ENCODE measurements at places on chromosomes 6 and 20.

GRCh38 chr20:36097337-36098151, 57.0 kb upstream of the EPB41L1 start:
- DNase-seq, result peak; percentile 63

- DNase-seq, result peak; percentile 19
Measured at GRCh38 chr20:45919542-45920399, 7.8 kb upstream of the PLTP start.

GRCh38 chr6:147311218-147311617, 107.0 kb downstream of the STXBP5 start:
- DNase-seq, result no peak

- no peak for DNase-seq
Measured at GRCh38 chr6:42295181-42295580, 77.5 kb upstream of the MRPS10 start.

DNA sequence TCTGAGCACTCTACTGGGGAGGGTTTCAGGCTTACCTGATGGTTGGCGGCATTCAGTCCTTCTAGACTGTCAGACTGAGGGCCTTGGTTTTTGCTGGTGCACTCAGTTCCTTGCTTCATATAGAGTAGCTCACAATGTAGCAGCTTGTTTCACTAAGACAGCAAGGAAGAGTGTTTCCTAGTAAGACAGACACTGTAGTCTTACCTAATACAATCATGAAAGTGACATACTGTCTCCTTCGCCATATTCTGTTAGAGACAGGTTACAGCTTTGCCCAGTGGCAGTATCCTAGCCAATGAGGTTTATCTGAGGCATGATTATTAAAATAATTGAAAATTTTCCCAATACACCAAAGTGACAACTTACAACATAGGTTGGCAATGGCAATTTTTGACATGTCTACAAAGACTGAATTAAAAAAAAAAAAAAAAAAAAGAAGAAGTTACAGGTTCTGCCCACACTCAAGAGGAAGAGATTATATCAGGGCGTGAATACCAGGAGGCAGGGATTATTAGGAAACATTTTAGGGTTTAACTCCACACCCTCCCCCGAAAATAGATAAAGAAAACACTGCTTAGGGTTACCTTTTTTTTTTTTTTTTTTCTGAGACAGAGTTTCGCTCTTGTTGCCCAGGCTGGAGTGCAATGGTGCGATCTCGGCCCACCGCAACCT, 66.8 kb downstream of the SCAND1 start:
- no peak for DNase-seq

- peak; percentile 74 for DNase-seq
Measured at GRCh38 chr20:17530716-17531664, at the start of gene BFSP1. Gene BFSP1, minus strand, starts transcription at chr20:17531379. Its CDS starts 50 bp downstream, at chr20:17531329.

GRCh38 chr6:44567406-44567805, 179.9 kb downstream of the CDC5L start:
- no peak for DNase-seq

- no peak for DNase-seq
Measured at GRCh38 chr6:112575309-112575834, 228.2 kb downstream of the RFPL4B start.

DNA sequence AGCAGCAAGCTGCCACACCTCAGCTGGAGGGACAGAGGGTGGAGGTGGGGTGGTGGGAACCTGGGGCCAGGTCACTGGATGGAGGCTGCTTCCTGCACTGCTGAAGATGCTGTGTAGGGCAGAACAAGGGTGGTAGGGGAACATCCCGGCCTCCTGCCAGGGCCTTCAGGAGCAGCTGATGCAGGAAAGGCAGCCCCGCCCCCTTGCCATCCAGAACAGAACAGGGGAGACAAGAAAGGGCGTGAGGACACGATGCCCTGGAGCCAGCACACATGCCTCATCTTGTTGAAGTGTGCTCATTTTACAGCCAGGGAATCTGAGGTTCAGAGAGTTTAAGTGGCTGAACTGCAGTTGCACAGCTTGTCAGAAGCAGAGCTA, 43.1 kb upstream of the PHACTR3 start:
- DNase-seq, result no peak

GRCh38 chr6:100370265-100370664, 94.5 kb downstream of the SIM1 start:
- no peak for DNase-seq

GRCh38 chr6:12504325-12504966, 212.1 kb upstream of the PHACTR1 start:
- DNase-seq, result no peak

DNA sequence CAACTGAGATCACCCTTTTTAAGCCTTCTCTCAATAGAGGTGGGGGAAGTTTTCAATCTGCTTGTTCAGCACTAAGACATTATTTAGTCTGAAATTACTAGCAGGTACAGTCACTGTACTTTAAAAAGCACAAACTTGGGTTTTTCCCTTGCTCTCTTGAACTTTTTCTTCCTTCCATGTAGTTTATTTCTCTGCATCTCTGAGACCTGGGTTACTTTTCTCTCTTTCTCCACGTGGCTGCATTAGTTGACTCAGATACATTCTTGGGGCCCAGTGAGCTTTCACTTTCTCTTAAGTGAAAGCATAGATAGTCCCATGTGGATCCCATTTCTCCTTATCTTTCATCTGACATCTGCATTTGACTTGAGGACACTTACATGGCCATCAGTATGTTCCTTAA, 433.9 kb upstream of the MAP3K7 start:
- no peak for DNase-seq

GRCh38 chr6:51562198-51562597, 525.2 kb downstream of the PKHD1 start:
- DNase-seq, result no peak

- no peak for DNase-seq
Measured at GRCh38 chr20:21559305-21559704, 45.4 kb upstream of the NKX2-2 start.

GRCh38 chr6:62150048-62150663, 135.9 kb downstream of the KHDRBS2 start:
- peak; percentile 2 for DNase-seq

GRCh38 chr20:12130781-12131180, 213.1 kb downstream of the BTBD3 start:
- peak; percentile 10 for DNase-seq

- no peak for DNase-seq
Measured at GRCh38 chr6:40917603-40918002, 121.4 kb downstream of the UNC5CL start.

DNA sequence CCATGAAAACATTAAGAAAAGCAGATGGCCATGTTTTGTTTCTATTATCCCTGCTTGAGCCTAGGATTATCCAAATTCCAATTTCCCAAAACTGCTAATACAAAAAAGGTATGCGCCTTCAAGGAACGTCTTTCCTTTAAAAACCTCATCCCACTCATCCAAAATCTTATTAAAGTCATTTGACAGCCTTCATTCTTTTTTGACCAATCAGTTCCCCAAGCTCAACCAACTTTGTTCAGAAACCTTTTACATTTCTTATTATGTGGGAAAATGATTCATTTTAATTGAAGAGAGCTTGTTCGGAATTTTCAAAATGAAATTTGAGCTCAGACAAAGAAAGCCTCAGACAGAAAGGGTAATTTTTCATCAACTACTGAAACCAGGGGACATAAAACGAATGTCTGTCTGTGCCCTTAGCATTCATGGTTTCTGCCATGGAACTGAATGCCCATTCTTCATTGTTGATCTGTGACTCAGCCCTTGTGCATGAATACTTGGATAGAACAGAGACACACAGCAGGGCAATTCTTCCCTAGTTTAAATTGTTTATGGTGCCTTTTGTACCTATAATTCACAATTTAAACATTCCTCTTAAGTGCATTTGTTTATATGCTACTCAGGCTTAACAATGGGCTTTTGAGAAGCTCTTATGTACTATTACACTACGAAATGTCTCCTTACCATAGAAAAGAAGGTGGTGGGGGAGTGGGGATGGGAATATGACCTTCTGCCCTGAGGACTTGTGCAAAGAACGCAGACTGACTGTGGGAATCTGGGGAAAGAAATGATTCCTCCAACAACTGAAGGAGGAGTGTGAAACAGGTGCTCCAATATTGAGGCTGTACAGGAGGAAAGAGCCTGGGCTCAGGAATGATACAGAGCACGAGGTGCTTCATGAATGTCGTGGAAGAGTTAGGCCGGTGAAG, 49.8 kb upstream of the ERVFRD-1 start:
- peak; percentile 52 for DNase-seq

GRCh38 chr6:100484474-100484873, 19.8 kb upstream of the SIM1 start:
- DNase-seq, result no peak

DNA sequence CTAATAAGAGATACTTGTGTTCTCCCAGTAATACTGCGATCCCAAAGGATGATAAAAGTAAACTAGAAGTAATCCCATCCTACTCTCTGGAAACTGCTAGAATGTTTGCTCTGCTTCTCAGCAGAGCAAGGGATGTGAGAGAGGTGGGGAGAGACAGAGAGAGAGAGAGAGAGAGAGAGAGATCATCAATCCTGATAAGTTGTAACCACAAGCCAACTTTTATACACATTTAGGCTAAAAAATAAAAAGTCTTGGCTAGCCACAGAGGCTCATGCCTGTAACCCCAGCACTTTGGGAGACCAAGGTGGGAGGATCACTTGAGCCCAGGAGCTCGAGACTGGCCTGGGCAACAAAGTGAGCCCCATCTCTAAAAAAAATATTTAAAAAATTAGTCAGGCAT, 16.0 kb upstream of the TRIM38 start:
- no peak for DNase-seq

- DNase-seq, result no peak
Measured at GRCh38 chr6:105926318-105926717, 159.8 kb upstream of the PRDM1 start.

DNA sequence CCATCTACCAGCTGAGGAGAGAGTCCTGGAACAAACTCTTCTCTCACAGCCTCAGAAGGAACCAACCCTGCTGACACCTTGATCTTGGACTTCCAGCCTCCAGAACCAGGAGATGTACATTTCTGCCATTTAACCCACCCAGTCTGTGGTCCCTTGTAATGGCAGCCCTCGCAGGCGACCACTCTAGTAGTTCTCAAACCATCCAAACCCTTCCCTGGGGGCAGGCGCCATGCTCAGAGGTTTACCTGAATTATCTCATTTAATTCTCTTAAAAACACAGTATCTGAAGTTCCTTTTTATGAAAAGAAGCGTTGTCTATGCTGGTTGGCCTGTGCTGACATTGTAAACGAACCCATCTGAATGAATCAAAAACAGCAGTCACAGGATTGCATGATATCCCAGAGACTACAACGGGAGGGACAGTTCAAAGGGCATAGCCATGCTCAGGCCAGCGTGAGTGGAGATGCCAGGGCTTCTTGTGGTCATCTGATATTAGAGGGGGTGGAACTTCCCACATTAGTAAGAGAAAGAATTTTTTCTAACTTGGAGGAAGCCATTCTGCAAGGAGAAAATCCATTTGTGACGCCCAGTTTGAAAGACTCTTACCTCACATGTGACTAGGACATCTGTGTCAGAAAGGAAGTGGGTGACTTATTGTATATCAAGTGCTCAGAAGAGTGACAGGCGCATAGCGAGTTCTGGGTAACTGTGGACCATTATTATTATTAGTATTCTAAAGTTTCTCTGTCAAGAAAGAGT, 17.2 kb upstream of the TAGAP start:
- no peak for DNase-seq

- DNase-seq, result no peak
Measured at GRCh38 chr6:16168858-16169257, 40.0 kb downstream of the MYLIP start.

GRCh38 chr6:40108736-40109135, 174.5 kb upstream of the MOCS1 start:
- DNase-seq, result no peak

DNA sequence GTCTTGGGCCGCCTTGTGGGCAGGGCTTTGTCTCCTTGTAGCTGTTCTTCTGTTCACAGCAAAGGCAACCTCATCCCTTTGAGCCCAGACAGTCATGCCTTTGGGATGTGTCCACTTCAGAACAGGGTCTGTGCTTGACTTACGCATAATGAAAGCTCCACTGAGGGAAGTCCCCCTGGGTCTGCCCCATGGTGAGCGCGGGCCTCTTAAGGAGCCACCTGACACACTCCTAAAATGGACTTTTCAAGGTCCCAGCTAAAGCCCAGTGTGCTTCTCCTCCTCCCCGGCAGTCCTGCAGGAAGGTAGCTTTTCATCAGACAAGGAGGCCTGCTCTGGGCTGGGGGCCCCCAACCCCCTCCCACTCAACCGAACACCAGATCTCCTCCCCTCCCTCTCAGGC, 24.9 kb upstream of the PMEPA1 start:
- DNase-seq, result no peak

- no peak for DNase-seq
Measured at GRCh38 chr6:90107771-90108282, 188.8 kb downstream of the BACH2 start.

DNA sequence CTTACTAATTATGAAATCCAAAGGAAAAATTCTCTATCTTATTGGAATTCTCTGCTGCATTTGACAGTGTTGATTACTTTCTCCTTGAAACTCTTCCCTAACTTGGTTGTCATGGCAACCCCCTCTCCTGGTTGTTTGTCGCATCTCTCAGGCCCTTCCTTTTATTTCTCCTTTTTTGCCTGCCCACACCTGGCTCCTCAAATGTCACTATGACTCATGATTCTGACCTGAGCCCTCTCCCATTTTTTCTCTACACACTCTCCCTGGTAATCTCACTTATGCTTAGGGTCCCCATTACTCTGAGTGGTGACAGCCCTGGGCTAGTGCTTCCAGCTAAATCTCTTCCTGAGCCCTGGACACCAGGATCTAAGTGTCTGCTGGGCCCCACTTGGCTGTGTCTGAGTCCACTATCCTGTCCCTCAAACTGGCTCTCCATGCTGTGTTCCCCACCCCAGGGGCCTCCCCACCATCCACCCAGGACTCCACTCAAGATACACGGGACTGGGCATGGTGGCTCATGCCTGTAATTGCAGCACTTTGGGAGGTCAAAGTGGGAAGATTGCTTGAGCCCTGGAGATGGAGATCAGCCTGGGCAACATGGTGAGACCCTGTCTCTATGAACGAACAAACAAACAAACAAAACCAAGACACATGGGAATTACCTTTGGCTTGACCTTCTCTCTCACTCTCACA, 16.5 kb upstream of the NNAT start:
- DNase-seq, result no peak

DNA sequence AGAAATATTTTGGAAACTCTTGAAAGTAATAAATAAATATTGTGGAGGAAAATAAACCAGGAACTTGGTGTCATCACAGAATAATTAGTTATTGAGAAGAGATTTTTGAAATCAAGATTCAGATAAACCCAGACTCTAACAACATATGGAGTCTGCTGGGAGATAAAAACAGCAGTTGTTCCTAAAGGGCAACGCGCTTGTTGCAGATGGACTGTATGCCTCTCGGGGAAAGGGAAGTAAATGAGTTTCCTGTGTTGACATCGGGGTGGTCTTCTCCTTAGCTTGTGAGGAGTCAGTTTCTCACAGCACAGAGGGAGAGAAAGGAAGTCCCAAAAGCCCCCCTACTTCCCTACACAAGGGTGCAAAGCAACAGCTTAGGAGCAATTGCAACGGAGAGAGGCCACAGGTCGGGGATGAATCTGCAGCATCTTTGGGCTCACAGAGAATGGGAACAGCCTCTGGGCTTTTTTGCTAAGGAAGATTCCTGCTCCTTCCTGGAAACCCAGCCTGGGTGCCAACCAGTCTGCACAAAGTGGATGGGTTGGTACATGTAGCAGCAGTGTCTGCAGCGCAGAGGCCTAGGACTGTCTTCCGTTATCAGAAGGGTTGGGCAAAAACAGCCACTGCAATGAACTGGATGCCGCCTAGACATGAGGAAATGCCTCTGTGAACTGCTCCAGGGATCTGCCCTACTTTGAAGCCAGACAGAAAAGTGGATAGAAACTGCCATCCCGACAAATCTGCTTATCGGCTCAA, 603.0 kb upstream of the NRSN1 start:
- no peak for DNase-seq

GRCh38 chr6:79913369-79913768, 34.0 kb downstream of the ELOVL4 start:
- no peak for DNase-seq

GRCh38 chr20:12217382-12217781, 299.7 kb downstream of the BTBD3 start:
- no peak for DNase-seq
